ENCODE measurements at places on chromosomes 2 and 18.

DNA sequence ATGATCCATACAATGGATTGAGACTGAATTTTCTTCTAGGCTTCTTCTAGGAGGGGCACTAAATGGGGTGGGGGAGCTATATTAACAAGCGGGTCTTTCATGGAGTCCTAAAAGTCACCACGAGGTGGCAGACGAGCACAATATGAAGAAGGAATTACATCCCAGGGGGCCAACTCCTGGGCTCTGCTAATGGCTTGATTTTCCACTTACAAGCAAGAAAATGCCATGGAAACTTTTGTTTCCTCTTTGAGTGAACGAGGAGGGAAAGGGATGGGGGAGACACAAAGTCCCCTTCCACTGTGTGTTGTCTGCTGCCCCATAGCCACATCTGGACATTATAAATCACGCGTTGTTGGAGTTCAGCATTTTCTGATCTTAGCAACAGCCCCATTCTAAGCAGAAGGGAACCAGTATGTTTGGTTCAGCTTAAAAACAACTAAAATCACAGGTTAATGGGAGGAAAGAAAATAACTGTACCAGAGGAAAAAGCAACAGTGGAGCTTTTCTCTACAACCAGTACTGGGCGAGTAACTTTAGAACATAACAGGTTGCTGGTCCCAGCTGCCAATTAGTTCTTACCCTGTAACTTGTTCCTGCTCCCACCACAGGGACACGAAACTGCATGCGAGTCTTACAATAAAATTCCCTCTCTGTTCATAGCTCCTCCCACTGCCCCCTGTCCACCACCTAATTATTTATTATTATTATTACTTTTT lies 285.0 kb upstream of the PARD3B start:
- no peak for DNase-seq

GRCh38 chr2:1192121-1192520 lies 221.1 kb upstream of the TPO start:
- no peak for DNase-seq

GRCh38 chr2:25514043-25514637 lies 159.2 kb downstream of the DTNB start:
- DNase-seq: no peak

DNA sequence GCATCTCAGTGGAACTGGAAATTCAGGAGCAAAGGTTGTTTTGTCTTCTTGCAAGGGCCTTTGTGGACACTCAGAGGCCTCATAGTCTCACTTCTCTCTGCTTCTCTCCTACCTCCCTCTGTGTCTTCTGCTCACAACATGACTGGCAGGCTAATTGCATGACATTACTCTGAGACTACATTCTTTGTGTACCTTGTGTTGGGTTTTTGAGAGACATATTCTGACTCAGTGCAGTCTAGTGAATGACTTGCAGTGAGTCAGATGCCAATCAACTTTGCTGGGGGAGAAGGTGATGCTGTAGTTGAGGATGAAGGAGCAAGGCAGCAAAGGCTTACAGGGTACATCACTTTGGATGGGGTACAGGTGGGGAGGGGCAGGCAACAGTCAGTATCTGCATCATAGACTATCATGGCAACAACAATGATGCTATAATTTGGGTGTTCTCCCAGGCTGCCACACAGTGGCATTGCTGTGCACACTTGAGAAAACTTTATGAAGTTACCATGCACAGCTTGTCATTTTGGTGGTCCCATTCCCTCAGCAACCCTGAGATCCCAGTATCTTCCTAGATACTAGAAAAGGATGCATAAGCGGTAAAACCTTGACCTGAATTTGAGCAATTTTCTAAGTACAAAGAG lies 69.3 kb upstream of the SLC16A14 start:
- DNase-seq: no peak

GRCh38 chr2:187748958-187749357 lies 194.7 kb upstream of the TFPI start:
- DNase-seq: no peak

GRCh38 chr18:22591222-22591621 lies 173.5 kb upstream of the CTAGE1 start:
- no peak for DNase-seq

GRCh38 chr18:27787547-27787946 lies 389.4 kb downstream of the CDH2 start:
- DNase-seq: no peak

- peak; percentile 22 for DNase-seq
Measured at GRCh38 chr2:168758970-168759820, 43.2 kb upstream of the NOSTRIN start.

DNA sequence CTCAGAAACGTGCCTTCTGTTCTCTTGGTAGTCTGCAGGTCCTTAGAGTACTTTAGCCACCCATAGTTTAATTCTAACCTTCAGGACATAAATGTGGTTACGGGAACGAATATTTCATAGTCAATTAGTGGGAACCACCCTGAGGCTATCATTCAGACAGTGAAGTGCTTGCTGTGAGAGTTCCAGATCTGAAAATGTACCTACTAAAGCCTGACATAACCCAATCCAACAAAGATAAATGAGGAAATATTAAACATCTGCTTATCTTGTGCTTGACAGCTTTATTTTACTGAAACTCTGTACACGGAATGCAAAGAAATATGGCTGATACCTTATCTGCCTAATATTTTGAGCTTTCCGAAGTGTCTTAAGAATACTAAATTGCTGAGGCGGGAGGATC lies 43.0 kb downstream of the RAB27B start:
- DNase-seq: no peak

DNA sequence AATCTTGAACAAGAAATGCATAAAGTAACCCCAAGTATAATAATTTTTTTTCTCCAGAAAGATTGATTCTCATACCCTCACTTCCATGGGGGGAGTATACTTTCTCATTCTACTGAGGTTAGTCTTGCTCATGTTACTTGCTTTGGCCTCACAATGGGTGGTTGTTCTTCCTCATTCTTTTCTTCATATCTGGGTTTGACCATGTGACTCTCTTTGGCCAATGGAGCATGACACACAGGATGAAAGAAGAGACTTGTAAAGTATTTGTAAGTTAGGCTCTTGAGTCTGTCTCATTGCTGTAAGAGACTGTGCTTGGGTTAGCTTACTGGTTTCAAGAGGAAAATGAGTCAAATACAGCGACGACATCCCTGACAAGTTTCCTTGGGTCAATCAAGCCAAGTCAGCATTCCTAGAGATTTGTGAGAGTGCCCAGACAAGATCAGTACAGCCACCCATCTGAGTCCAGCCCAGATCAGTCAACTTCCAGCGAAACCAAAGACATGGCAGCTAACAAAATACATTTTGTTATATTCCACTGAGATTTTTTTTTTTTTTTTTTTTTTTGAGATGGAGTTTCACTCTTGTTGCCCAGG lies 970.2 kb downstream of the BCL11A start:
- no peak for DNase-seq

GRCh38 chr2:241804326-241805229 lies 4.4 kb upstream of the NEU4 start:
- DNase-seq: no peak

DNA sequence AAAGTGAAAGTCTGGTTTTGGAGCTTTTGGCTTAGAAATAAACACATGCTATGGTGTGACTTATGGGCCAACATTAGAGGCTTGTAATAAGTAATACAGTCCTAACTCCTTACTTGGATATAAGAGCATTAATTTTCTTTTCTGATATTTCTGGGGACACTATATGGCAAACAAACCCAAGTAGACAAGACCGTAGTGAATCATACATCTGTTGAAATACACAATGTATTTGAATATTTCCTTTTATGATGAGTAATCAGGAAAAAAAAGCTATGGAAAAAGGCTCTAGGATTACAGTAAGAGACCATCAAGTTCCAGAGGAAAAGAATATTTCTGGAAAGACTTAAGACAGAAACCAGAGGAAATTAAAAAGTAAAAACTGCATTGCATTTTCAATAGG lies 146.0 kb upstream of the CYP26B1 start:
- no peak for DNase-seq

DNA sequence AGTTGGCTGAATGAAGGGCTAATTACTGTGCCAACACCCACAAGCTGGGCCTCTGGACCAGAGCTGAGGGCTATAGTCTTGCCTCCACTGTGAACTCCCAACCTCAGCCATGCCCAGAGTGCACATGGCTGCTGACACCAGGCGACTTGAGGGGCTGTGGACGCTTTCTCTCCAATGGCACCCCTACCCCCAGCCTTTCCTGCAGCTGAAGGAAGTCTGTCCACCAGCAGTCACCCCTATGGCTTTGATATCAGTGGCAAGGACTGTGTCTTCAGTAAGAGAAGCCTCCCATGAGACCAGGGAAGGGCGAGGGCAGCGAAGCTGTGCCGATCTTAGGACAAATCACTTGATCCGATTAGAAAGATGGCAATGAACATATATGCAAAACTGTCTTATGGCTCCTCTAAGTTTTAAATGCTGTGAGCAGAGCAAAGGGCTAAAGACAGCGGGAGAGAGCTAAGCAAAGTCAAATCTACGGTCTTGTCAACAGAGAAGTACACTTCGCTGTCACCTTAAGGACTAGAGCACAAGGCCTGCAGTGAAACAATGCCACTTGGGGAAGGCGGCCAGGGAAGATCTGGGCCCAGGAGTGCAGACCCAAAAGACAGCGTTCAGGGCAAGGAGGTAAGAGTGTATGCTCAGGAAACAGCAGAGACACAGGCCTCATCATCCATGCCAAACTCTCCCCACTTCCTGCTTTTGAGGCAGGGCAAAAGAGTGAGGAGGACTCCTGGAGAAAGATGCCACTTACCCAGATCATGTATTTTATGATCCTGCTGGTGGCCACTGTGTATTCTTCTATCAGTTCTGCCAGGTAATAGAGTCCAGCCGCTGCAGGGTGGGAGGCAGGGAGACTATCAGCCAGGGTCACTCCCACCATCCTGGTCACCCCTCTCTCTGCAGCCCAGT lies 1.5 kb downstream of the TEX261 start:
- DNase-seq: no peak

DNA sequence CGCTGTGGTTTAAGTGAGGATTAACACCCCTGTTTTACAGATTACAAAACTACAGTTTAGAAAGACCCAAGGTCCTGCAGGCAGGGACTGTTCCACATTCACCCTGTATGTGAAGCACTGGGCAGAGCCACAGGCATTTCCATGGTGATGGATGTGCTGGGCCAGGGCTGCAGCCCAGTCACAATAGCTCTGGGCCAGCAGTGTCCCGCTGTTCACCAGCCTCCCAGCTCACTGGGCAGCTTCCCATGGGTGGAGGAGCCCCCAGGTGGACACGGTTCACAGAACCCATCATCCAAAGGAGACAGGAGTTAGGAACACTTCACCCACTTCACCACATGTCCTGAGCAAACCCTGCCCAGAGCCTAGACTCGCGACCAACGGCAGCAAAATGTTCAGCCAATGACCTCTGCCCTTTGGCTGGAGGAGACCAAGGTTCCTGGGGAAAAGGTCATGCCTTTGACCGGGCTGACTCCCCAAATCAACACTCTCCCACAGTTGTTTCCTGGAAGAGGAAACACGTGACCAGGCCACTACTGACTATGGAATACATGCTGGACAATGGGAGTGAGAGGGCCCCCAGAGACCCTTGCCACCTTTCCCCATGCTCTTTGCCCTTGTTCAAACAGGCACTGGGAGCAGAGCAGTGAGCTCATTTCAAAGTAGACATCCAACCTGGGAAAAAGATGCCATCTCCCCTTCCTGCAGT lies 28.0 kb upstream of the SLC35F6 start:
- DNase-seq: no peak

DNA sequence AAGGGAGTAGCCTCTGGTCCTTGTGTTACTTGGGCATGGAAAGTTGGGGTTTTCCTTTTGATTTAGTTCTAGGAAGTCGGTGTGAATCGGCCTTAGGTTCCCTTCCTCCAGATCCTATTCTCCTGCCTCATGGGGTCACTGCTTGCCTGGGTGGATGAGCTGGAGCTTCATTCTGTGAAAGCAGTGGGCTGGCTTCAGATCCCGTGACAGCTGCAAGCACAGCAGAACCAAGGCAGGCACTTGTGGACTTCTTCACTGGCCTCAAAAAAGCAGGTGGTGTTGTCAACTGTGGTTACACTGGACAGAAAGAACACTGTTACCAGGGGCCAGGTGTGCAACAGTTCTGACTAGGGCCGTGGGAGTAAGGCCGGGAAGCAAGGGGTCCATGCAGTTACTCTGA lies 243.4 kb downstream of the LDLRAD4 start:
- DNase-seq: no peak

- DNase-seq: no peak
Measured at GRCh38 chr2:104378853-104379374, 475.0 kb upstream of the POU3F3 start.

DNA sequence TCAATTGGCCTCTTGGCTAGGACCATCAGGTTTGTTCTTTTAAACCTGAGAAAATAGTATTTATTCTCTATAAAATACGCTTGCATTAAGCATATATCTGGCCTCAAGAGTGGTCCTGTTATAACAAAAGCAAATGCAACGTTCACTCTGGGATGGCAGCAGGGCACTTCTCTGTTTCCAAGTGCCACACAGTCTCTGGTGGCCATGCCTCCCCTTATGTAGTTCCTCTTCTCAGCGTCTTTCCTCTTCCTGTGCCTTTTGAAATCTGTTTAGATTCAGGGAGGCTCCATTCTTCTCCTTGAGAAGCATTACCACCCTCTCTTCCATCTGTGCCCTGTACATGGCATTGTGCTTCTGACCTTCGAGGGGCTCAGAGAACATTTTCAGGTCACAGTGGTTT lies 51.9 kb downstream of the TSHZ1 start:
- DNase-seq: no peak

DNA sequence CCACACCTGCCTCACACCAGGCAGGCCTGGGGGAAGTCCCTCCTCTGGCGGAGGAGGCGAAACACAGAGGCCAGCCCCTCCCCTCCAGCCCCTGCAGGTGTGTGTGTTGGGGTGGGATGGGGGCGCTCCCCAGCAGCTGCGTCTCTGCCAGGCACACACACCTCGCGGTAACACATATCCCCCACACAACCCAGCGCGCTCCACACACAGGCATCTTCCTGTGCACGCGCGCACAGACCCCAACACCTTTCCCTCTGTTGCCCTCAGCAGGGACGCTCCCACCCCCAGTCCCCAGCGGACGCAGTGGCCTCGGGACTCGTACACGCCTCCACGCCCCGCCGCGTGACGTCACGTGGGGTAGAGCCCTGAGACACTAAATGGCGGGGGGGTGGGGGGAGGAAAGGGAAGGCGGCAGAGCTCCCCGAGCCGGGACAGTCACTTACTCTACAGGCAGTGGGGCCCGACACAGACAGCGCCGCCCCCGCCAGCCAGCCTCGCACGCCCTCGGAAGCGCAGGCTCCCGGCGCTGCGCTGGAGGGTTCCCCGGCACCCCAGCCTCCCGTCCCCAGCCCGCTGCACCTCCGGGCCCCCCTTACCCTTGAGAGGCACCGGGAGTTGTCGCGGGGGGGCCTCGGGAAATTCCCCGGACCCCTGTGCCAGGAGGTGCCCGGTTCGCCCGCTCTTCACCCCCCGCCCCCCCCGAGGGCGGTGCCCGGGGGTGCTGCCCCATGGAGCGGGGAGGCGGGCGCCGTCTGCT lies at the start of gene WNT10A:
Gene WNT10A (plus strand): TSS at position 751 of the 757 bp plus-strand sequence. CDS start 144 bp downstream, outside the sequence.
- peak; percentile 91 for DNase-seq
